ENCODE measurements at places on chromosomes 7 and 10.

- no peak for DNase-seq
Observed at GRCh38 chr7:113283861-113284260, 165.5 kb upstream of the SMIM30 start.

GRCh38 chr7:120160166-120160565, 112.8 kb upstream of the KCND2 start:
- no peak for DNase-seq

DNA sequence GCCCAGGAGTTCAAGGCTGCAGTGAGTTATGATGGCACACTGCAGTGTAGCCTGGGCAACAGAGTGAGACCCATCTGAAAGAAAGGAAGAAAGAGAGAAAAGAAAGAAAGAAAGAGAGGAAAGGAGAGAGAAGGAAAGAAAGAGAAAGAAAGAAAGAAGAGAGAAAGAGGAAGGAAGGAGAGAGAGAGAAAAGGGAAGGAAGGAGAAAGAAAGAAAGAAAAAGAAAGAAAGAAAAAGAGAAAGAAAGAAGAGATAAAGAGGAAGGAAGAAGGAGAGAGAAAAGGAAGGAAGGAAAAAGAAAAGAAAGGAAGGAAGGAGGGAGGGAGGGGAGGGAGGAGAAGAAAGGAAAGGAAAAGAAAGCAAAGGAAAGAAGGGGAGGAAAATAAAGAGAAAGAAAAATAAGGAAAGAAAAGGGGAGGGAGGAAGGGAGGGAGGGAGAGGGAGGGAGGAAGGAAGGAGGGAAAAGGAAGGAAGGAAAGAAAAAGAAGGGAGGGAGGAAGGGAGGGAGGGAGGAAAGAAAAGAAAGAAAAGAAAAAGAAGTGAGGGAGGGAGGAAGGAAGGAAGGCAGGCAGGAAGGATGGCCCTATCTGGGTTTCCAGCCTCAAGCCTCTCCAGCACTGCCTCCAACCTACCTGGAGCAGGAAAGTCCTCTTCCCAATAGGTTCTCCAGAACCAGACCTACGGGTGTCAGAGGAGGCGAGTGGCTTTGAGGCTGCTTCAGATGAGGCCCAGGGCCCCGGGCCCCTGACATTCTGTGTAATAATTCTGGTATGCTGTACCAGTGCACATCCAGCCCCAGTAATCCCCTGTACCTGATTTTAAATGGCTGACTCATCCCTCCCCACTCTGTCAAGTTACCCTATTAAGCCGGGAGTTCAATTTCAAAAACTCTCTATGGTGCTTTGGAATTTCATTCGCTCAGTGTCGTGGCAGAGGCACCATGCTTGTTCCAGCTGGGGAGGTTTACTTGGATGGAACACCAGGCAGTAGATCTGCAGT, 6.8 kb upstream of the PARD3 start:
- DNase-seq = no peak

DNA sequence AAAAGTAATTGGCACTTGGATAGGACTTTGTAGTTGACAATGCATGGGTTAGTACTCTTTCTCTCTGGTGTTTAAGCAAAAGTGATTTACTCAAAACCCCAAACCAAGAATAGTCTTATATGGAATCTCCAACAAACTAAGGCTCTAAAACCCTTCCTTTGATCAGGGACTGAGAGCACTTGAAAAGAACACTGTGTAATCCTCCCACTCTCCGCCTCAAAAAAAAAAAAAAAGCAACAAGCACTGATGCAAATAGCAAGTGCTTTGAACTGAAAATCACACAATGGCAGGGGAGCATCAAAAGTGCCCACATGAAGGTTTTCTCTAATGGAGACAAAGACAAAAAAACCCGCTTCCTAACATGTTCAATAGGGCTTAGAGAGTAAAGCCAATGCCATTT, 467.9 kb upstream of the AUTS2 start:
- no peak for DNase-seq
